HT-29 (cell line): ENCODE measurements at places on chromosomes 16 and 17.

DNA sequence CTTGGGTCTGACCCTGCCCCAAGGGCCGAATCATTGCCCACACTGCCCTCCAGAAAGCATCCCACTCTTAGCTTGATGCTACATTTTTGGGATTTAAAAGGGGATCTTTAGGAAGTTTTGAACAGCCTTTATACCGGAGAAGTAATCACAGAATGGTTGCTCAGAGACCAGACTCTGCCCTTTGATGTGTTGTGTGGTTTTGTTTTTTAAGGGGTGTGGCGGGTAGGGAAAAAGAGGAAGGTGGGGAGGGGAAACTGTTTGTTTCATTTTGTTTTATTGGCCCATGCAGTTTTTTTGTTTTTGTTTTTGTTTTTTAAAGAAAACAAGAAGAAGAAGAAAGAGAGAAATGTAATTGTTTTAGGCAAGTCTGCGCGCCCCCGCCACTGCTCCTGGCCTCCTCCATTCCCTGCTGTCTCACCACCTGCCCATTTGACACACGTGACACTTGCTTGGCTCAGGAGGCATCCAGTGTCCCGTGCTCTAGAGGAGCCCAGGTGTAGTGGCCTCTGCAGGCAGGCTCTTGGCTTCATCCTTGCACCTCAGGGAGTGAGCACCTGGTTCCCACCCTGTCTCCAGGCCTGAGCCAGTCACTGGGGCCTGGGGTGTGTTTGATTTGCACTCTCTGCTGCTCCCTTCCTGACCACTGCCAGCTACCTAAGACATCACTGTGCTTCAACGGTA lies 35.7 kb downstream of the GNAO1 start:
- no peak for DNase-seq

GRCh38 chr16:77868478-77868877 lies 80.1 kb downstream of the VAT1L start:
- no peak for DNase-seq

- no peak for DNase-seq
Observed at GRCh38 chr17:4509401-4509800, 10.7 kb downstream of the SPNS2 start.

- DNase-seq = no peak
Observed at GRCh38 chr17:35006961-35007360, 26.6 kb downstream of the LIG3 start.

DNA sequence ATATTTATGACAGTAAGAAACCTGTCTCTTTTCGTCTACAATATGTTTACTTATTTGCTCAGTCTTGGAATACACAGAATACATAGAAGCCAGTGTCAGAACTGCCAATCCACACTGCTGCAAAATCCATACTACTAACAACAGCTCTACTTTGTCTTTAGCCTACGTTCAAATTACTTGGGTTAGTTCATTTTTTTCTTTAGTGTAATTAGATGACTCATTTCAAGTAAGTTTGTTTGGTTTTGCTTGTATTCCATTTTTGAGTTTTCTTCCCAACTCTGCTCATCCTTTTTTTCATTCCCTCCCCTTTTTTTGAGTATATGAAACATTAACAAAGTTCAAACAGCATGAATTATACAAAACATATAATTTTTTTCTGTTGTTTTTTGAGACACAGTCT lies 16.9 kb downstream of the CMC2 start:
- no peak for DNase-seq

DNA sequence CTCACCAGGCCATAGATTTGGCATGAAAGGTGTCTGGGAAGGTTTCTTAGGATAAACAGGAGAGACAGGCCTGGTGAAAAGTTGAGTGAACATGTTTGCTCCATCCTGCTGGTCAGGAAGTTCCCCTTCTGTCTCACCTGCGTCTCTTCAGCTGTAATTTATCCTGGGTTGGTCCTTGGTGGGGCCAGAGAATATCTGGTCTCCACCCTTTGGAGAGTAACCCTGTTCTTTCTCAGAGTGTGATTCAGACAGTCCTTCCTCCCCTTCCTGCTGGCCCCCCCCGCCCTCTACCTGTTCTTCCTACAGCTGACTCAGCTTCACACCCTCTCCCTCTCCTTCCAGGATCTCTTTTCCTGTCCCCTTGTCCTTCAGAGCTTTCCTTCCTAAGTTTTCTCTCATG lies 17.1 kb downstream of the MINK1 start:
- peak; percentile 36 for DNase-seq

GRCh38 chr16:71460236-71460635 lies 1.8 kb downstream of the ZNF23 start:
- DNase-seq = no peak

- DNase-seq = no peak
Observed at GRCh38 chr17:37107406-37108083, 158.8 kb downstream of the AATF start.

GRCh38 chr17:72530454-72530853 lies 409.6 kb downstream of the SOX9 start:
- no peak for DNase-seq
